ENCODE measurements at places on chromosomes 7 and 10.

- DNase-seq = no peak
Observed at GRCh38 chr10:24843256-24843655, 109.2 kb downstream of the PRTFDC1 start.

- DNase-seq = no peak
Observed at GRCh38 chr7:132779164-132779563, 202.9 kb upstream of the PLXNA4 start.

DNA sequence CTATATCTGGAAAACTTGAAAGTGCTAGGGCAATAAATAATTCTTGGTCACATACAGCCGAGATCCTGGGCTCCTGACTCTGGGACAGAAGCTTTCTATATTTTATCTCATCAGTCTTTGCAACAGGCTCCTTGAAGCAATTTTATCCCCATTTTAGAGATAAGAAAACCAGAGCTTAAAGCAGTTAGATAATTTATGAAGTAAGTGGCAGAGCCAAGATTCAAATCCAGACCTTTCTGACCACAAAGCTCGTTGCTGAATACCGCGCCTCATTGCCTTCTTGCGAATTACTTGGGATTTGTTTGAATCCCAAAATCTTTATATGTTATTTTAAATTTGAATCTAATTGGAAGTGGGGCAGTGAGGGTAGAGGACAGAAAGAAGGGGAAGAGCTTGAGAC is 106.0 kb downstream of the TCF7L2 start:
- DNase-seq = no peak

GRCh38 chr10:110686949-110687348 is 42.8 kb downstream of the RBM20 start:
- DNase-seq = no peak

- no peak for DNase-seq
Observed at GRCh38 chr10:25261110-25261509, 86.3 kb downstream of the GPR158 start.

DNA sequence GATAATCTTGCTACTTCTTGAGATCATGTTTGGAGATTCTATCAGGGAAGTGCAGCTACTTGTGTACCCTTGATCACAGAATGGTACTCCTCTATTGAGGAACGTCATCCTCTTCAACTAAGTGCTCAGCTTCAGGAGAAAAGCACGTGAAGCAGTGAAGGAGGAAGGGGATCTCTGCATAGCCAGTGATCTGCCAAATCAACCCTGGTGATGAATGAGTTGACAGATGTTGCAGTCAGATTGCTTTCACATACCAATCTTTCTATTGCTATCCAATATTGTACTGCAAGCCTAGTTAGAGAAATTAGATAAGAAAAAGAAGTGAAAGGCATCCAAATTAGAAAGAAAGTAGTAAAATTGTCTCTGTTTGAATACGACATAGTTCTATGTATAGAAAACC is 309.4 kb downstream of the TWIST1 start:
- no peak for DNase-seq

DNA sequence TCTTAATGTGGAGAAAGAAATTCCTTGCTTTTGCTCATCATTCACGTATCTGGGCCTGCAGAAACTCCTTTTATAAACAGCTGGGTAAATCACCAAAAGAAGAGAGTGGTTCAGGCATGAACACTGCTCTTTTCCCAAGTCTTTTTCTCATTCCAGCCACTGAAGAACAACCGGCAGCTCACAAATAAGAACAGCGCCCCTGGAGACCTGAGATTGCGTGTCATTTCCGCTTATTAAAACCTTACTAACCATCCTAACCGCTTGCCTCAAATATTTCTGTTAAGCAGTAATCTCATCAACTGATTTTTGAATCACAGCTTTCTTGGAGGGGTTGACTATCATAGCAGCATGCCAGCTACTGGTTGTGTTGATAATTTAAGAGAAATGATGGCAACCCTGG is 213.0 kb upstream of the PLXNA4 start:
- no peak for DNase-seq

- DNase-seq = no peak
Observed at GRCh38 chr10:65083222-65083621, 1562.0 kb downstream of the REEP3 start.

- no peak for DNase-seq
Observed at GRCh38 chr7:44223362-44224079, 22.7 kb downstream of the YKT6 start.

GRCh38 chr10:131000743-131001142 is 310.8 kb downstream of the TCERG1L start:
- DNase-seq = no peak

- no peak for DNase-seq
Observed at GRCh38 chr10:24556126-24556749, 167.4 kb downstream of the ARHGAP21 start.

GRCh38 chr7:132392713-132393112 is 183.6 kb downstream of the PLXNA4 start:
- DNase-seq = no peak

DNA sequence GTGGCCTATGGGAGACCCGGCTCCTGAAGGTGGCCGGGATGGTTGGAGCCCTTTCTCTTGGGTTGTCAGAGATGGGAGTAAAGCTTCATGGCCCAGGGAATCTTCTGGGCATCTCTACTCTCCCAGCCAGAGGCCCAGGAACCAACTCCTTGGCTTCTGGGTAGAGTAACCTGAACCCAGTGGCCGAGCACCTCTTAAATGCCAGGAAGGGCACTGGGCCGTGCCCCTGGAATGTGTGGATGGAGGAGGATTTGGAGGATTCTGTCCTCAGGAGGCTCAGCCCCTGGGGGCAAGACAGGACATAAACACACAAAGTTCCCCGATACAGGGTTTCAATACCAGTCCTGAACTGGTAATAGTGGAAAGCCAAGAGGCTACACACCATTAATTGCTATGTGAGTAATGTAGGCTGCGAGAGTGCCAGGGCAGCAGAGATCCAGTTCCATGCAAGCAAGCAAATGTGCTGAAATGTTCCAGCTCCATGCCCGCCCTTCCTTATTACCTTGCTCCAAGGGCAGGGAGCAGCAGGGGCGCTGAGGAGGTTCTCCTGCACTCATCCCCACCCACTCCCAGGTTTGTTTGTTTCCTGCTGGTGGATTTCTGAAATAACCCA is 1.2 kb downstream of the PALD1 start:
- DNase-seq = no peak

DNA sequence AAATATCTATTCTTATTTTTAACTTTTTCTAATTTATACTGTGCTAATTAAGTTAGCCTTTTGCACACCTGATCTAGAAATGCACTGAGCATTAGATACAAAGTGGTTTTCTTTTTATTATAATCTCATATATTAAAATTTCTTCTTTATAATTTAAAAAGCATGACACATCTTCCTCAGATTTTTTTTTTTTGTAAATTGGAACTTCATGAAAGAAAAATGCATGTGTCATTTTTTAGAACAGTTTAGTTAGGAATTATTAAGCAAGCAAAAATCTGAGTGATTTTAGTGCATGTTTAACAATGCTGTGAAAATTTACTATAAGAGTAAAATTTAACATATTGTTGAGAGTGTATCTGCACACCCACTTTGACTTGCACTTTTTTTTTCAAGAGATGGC is 367.9 kb downstream of the TFEC start:
- no peak for DNase-seq

GRCh38 chr7:151309311-151309710 is 32.3 kb upstream of the NUB1 start:
- DNase-seq = no peak

- no peak for DNase-seq
Observed at GRCh38 chr7:129427526-129428045, 6.6 kb upstream of the STRIP2 start.

DNA sequence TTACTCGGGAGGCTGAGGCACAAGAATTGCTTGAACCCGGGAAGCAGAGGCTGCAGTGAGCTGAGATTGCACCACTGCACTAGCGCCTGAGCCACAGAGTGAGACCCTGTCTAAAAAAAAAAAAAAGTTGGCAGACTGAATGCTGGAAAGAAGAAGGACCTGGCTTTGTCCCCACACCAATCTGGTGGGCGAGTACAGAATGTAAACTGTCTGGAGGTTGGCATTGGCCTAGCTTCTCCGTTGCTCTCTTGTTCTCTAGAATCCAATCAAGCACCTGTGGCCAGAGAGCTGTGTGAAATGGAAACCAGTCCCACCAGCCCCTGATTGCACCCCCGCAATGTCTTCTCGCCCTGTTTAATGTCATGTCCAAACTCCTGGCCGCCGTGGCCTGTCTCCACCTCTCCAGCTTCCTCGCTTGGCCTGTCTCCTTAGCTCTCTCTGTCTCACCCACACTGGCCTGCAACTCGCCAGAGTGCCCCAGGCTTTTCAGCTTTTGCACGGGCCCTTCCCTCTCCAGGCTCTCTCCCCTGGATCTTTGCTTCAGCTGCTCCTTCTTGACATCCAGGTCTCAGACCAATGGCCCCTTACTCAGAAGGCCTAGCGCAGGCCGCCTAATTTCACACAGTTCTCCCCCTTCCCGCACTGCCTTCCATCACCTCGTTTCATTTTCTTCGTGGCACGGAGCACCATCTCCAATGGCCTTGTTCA is 670 bp upstream of the AGK start:
- no peak for DNase-seq

DNA sequence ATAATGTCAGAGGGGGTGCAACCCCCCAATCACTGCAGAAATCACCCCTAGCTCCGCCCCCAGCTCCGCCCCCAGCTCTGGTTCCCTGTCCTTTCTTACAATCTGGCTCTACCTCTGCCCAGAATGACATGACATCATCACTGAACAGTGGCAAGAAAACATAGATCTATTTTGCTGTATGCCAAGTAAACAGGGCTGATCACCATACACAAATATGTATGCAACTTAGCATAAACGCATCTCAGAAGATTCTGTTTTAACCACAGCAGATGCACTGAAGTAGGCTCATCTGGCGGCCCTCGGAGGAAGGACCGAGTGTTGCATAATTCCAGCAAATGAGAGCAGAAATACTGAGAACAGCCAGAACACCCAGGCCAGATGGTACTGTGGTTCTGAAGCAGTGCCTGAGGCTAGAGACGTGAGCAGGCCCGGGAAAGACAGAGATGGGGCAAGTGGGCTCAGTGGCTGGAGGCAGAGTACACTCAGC is 293.3 kb upstream of the KLF14 start:
- no peak for DNase-seq

DNA sequence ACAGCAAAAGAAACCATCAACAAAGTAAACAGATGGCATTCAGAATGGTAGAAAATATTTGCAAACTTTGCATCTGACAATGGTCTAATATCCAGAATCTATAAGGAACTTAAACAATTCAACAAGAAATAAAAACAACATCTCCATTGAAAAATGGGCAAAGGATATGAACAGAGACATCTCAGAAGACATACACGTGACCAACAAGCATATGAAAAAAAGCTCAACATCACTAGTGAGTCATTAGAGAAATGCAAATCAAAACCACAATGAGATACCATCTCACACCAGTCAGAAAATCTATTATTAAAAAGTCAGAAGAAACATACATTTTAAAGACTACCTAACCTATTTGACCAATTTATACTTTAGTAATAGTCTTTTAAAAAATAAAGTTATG is 571.3 kb upstream of the NRG3 start:
- DNase-seq = no peak

GRCh38 chr10:125709553-125710474 is 9.7 kb upstream of the EDRF1 start:
- DNase-seq = no peak

All from stimulated activated CD4-positive, alpha-beta T cell treated with anti-CD3 and anti-CD28 coated beads, Interleukin-1b, Interleukin-23, amount 100 ng/mL, for 4 hours (primary cell).